Regular cardiac myocyte (primary cell): ENCODE measurements at places on chromosomes 12 and 14. TPM values are rescaled to one million over a fixed set of nuclear protein-coding genes. Genes with fewer than 3 reads are reported as not detected.

Gene UNC119B
- total RNA-seq: 22.8 and 27.0 TPM in 2 replicates

Gene AMHR2
- total RNA-seq: under 0.01 TPM in 1 of 2 replicates, not detected in the other

Gene ADAM21
- total RNA-seq: 1.5 and 2.0 TPM in 2 replicates

Gene RNASE3
- total RNA-seq: not detected in 2 replicates

Gene KRT75
- not detected in 2 replicates for total RNA-seq

Gene GPR65
- 0.19 and 0.28 TPM in 2 replicates for total RNA-seq

Gene NTF3
- total RNA-seq: 0.96 and 5.4 TPM in 2 replicates

Gene GMFB
- total RNA-seq: 132 and 144 TPM in 2 replicates

Gene LRP1-AS
- 0.19 TPM in 1 of 2 replicates, not detected in the other for total RNA-seq

Gene OTX2
- not detected in 2 replicates for total RNA-seq

Gene TCL1B
- total RNA-seq: not detected in 2 replicates

Gene HPD
- 0.28 TPM in 1 of 2 replicates, not detected in the other for total RNA-seq

Gene IQSEC3
- 0.28 TPM in 1 of 2 replicates, not detected in the other for total RNA-seq

Gene FGF6
- not detected in 2 replicates for total RNA-seq

Gene CACNA2D4
- total RNA-seq: under 0.01 and 0.38 TPM in 2 replicates

Gene OR4E2
- total RNA-seq: not detected in 2 replicates

Gene SLC7A7
- 18.2 and 21.4 TPM in 2 replicates for total RNA-seq

Gene OR6S1
- not detected in 2 replicates for total RNA-seq

Gene LRRK2
- total RNA-seq: 1.7 and 5.9 TPM in 2 replicates

Gene AICDA
- not detected in 2 replicates for total RNA-seq

Gene CCDC175
- not detected in 2 replicates for total RNA-seq

Gene LRCOL1
- total RNA-seq: not detected in 2 replicates

Gene HOXC6
- under 0.01 and 0.19 TPM in 2 replicates for total RNA-seq
